RWPE2 (cell line): ENCODE measurements at places on chromosomes 4 and X.

DNA sequence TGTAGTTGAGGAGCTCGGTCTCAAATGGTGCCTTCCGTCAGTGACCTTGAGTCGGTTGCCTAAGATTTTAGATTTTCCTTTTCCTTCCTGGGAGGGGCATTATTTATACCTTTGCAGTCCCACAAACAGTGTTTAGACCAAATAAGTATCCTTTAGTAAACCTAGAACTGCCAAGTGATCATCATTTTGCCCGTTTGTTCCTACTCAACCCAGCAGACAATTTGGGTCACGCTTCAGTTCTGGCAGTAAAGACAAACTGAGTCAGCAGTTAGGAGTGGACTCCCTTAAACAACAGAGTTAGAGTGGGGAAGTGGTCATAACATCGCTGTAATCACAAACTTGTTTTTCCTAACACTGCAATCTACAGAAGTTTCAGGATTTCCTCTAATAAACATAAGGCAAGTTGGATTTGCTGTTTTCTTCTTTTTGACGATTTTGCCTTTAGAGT lies 777 bp upstream of the WDFY3 start:
- no peak for DNase-seq

DNA sequence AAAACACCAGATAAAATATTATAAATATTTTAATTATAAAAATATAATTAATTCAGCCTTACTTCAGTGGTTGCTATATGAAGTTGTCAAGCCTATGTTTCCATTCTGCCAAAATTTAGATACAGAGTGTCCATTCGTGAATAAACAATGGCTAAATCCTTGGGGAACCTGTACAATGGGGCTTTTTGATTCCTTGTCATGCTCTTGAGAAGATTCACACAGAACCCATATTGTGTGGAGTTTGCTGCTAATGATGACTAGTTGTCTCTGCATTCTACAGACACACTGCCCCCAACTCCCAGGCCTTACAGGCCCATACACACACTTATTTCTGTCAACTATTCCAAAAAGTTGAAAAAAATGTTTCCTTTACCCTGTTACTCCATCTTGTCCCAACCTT lies 33.4 kb upstream of the MAGEC2 start:
- DNase-seq = no peak

GRCh38 chr4:10022346-10023049 lies 1.2 kb upstream of the SLC2A9 start:
- DNase-seq = no peak

DNA sequence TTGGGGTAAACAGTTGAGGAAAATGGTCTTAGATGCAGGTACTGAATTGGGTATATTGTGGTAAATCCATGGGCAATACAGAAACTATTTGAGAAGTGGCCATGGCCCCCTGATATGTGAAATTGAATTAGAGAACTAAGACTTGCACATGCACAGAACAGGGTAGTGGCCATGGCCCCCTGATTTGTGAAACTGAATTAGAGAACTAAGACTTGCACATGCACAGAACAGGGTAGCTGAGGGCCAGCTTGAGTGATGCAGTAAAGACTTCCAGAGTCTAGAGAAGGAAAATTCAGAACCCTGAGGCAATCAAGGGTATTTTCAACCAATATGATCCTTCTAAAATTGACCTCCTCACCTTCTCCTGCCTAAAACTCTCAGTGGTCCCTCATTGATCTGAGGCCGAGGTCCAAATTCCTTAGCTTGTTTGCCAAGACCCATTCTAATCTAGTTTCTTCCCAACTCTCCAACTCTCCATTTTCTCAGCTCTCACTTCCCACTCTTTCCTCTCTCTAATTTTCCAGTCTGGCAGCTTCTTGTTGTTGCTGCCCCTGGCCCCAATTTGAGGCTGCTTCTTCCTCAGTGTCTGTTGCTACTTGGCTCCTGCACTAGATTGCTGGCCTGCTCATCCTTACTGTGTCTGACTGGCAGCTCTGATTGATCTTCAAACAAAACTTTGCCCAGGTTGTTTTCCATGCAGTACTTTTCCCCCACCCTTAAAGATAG lies 72.4 kb downstream of the FRAS1 start:
- no peak for DNase-seq

- no peak for DNase-seq
Observed at GRCh38 chr4:89022426-89023128, 34.4 kb downstream of the FAM13A start.

GRCh38 chrX:47587906-47588735 lies 5.9 kb downstream of the TIMP1 start:
- DNase-seq = no peak
